ENCODE measurements at places on chromosomes 13 and 19. TPM values are rescaled to one million over a fixed set of nuclear protein-coding genes. Genes with fewer than 3 reads are reported as not detected.
A peak's percentile ranks its signal among the peaks of the same experiment; 100 is the strongest.

GRCh38 chr13:52743569-52743968, 3.9 kb upstream of the CNMD start:
- H3K27ac ChIP-seq, result no peak overlapping the region
- H3K4me3 ChIP-seq, result no peak overlapping the region
- peaks cover 5% of the 10 kb centered on the region for H3K4me1 ChIP-seq
- H3K36me3 ChIP-seq, result no peaks in the 10 kb centered on the region
- H3K27me3 ChIP-seq, result peaks cover 42% of the 10 kb centered on the region

DNA sequence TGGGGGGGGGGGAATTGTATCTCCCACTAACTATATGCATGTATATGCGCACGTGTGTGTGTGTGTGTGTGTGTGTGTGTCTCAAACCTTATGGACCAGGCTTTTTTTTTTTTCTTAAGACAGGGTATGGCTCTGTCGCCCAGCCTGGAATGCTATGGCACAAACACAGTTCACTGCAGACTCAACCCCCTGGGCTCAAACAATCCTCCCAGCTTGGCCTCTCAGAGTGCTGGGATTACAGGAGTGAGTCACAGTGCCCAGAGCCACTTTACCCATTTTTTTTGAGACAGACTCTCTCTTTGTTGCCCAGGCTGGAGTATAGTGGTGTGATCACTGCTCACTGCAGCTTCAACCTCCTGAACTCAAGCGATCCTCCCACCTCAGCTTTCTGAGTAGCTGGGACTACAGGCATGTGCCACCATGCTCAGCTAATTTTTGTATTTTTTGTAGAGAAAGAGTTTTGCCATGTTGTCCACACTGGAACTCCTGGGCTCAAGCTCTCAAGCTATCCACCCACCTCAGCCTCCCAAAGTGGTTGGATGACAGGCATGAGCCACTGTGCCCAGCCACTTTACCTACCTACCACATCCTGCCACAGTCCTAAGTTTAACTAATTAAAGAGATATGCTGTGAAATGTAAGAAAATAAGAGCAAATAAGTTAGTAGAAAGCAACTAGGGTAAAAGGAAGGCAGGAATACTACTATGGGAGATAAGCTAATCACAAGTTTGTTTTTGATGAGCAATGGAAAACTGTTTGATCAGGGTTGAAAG, 2.4 kb downstream of the ZMYM5 start:
- peaks cover 45% of the 10 kb centered on the region for H3K36me3 ChIP-seq
- H3K4me1 ChIP-seq, result peaks cover 44% of the 10 kb centered on the region
- DNase-seq, result peak; percentile 49
- no peaks in the 10 kb centered on the region for H3K27me3 ChIP-seq
- H3K4me3 ChIP-seq, result peak overlapping the region; percentile 98

GRCh38 chr13:21661097-21661909, 9.6 kb upstream of the FGF9 start:
- DNase-seq, result no peak
- no peaks in the 10 kb centered on the region for H3K4me1 ChIP-seq
- no peaks in the 10 kb centered on the region for H3K36me3 ChIP-seq
- H3K27me3 ChIP-seq, result peaks cover 25% of the 10 kb centered on the region
- no peak overlapping the region for H3K4me3 ChIP-seq
- H3K27ac ChIP-seq, result no peak overlapping the region

DNA sequence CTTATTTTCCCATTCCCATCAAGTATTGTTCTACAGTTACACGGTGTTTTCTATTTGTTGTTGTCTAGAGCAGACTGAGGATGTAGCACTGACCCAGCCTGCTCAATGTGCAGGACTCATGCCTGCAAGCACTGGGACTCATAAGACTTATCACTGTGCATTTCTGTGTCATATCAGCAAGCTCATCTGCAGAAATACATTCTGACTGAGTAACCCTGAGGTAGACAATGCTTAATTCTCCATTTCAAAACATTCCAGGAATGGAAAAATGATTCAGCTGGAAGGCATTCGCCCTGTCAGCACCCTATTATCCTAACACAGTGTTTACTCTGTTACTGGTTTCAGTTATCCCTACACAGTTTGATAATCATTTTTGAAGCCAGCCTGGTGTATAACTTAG, 2506.4 kb downstream of the PCDH9 start:
- no peaks in the 10 kb centered on the region for H3K27me3 ChIP-seq
- no peak overlapping the region for H3K4me3 ChIP-seq
- DNase-seq, result no peak
- no peak overlapping the region for H3K27ac ChIP-seq
- H3K4me1 ChIP-seq, result no peaks in the 10 kb centered on the region

- no peak overlapping the region for H3K4me3 ChIP-seq
- H3K4me1 ChIP-seq, result no peaks in the 10 kb centered on the region
- peaks cover 4% of the 10 kb centered on the region for H3K36me3 ChIP-seq
- no peak for DNase-seq
- H3K27ac ChIP-seq, result no peak overlapping the region
- H3K27me3 ChIP-seq, result no peaks in the 10 kb centered on the region
Observed at GRCh38 chr13:97348569-97349100, 85.3 kb upstream of the RAP2A start.

- peak; percentile 12 for DNase-seq
- H3K4me1 ChIP-seq, result peaks cover 84% of the 10 kb centered on the region
- H3K27ac ChIP-seq, result no peak overlapping the region
- no peak overlapping the region for H3K4me3 ChIP-seq
Observed at GRCh38 chr13:99206873-99207272, 6.2 kb downstream of the UBAC2 start.

GRCh38 chr13:35475960-35476943, at the start of gene MAB21L1:
MAB21L1 (minus strand) TSS chr13:35476689; CDS start chr13:35476138, 551 bp downstream.
- H3K27me3 ChIP-seq, result peaks cover 65% of the 10 kb centered on the region
- peaks cover 45% of the 10 kb centered on the region for H3K4me1 ChIP-seq
- H3K4me3 ChIP-seq, result peak within 1 kb of the TSS; percentile 80
- H3K27ac ChIP-seq, result peak within 1 kb of the TSS; percentile 57

- H3K27ac ChIP-seq, result no peak overlapping the region
- H3K4me1 ChIP-seq, result peaks cover 16% of the 10 kb centered on the region
- H3K27me3 ChIP-seq, result no peaks in the 10 kb centered on the region
- DNase-seq, result no peak
- H3K36me3 ChIP-seq, result peaks cover 48% of the 10 kb centered on the region
Observed at GRCh38 chr13:36954542-36954941, 34.5 kb upstream of the SMAD9 start.

- H3K27me3 ChIP-seq, result no peaks in the 10 kb centered on the region
- no peak for DNase-seq
- H3K4me1 ChIP-seq, result no peaks in the 10 kb centered on the region
- no peak overlapping the region for H3K4me3 ChIP-seq
Observed at GRCh38 chr19:33811736-33812387, 15.2 kb downstream of the KCTD15 start.

DNA sequence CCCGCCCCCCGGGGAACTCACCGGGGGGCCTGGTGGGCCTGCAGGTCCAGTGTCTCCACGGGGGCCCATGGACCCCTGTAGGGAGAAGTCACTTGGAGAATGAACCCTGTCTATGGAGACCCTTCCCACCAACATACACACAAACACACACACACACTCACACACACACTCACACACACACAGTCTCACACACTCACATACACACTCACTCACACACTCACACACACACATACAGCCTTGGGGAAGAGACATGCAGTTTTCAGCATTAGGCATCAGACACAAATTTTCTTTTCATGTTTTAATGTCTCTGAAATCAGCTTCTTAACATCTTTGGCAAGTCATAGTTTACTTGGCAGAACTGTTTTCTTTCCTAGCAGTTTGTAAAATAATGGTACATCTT, 31.0 kb upstream of the OLFM2 start:
- H3K4me3 ChIP-seq, result no peak overlapping the region
- H3K4me1 ChIP-seq, result peaks cover 14% of the 10 kb centered on the region
- H3K27ac ChIP-seq, result no peak overlapping the region
- DNase-seq, result no peak
- no peaks in the 10 kb centered on the region for H3K36me3 ChIP-seq

- no peaks in the 10 kb centered on the region for H3K4me1 ChIP-seq
- H3K4me3 ChIP-seq, result no peak overlapping the region
- no peak for DNase-seq
- no peak overlapping the region for H3K27ac ChIP-seq
Observed at GRCh38 chr13:44318161-44318560, 55.5 kb upstream of the SERP2 start.

- no peak overlapping the region for H3K27ac ChIP-seq
- H3K27me3 ChIP-seq, result peaks cover 9% of the 10 kb centered on the region
- no peaks in the 10 kb centered on the region for H3K4me1 ChIP-seq
- DNase-seq, result no peak
- H3K36me3 ChIP-seq, result no peaks in the 10 kb centered on the region
Observed at GRCh38 chr13:30892966-30893365, 13.1 kb upstream of the MEDAG start.

- no peak overlapping the region for H3K27ac ChIP-seq
- no peaks in the 10 kb centered on the region for H3K4me1 ChIP-seq
- no peak for DNase-seq
Observed at GRCh38 chr13:44396701-44397580, 23.3 kb downstream of the SERP2 start.

DNA sequence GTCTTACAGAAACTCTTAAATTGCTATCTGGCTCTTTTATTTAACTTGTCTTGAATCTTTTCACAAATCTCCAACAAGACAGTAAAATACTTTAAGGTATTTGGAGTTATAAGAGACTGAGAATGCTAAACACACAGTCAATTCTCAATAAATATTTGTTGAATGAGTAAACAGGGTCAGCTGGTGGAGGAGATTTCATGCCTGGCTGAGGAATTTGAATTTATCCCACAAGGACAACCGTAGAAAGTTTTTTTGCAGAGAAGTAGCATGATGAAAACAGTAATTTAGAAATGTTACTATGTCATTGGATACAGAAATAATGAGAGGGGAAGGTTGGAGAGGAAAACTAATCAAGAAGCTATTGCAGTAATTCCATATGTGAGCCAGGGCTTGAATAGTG, 1223.7 kb downstream of the PCDH17 start:
- H3K4me1 ChIP-seq, result no peaks in the 10 kb centered on the region
- H3K27ac ChIP-seq, result no peak overlapping the region
- H3K36me3 ChIP-seq, result no peaks in the 10 kb centered on the region
- DNase-seq, result no peak
- H3K27me3 ChIP-seq, result no peaks in the 10 kb centered on the region
- no peak overlapping the region for H3K4me3 ChIP-seq

DNA sequence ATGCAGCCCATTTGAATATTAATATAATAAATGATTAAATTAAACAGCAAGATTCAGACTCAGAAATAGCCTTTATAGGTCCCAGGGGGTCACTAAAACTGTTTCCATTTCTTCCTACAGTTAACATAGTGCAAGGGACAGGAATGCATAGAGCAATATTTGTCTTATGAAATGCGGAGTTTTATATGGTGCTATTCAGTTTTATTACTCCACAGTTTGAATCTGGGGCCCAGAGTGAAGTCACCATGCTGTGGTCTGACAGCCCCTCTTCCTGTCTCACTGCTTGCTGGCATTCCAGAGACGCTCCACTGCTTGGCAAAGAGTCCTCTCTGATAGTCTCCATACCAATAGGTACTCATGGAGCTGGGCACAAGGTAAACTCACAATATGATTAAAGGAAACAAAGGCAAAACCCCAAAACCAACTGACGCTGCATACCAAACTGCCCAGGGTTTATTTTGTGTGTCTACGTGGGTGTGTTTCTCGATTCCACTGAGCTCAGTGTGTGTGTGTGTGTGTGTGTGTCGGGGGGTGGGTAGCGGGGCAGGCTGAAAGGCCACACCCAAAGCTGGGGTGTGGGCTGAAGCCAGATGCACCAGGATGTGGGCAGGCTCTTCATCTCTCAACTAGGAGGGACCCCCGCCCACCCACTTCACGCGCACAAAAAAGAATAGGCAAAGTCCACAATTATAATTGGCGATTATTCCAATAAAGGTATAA, 277.9 kb downstream of the TSHZ3 start:
- H3K27ac ChIP-seq, result no peak overlapping the region
- DNase-seq, result no peak
- no peaks in the 10 kb centered on the region for H3K36me3 ChIP-seq
- peaks cover 20% of the 10 kb centered on the region for H3K27me3 ChIP-seq
- no peak overlapping the region for H3K4me3 ChIP-seq

DNA sequence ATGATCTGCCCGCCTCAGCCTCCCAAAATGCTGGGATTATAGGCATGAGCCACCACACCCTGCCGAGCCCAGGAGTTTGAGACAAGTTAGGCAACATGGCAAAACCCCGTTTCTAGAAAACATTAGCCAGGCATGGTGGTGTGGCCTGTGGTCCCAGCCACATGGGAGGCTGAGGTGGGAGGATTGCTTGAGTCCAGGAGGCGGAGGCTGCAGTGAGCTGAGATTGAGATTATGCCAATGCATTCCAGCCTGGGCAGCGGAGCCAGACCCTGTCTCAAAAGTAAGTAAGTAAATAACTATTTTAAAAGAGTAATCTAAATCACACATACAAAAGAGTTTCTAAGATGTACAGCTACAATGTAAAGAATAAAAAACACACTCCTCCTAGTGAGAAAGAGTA, 41.9 kb downstream of the SKA3 start:
- no peak for DNase-seq
- no peak overlapping the region for H3K4me3 ChIP-seq
- H3K27ac ChIP-seq, result no peak overlapping the region
- H3K27me3 ChIP-seq, result peaks cover 12% of the 10 kb centered on the region
- H3K36me3 ChIP-seq, result no peaks in the 10 kb centered on the region

DNA sequence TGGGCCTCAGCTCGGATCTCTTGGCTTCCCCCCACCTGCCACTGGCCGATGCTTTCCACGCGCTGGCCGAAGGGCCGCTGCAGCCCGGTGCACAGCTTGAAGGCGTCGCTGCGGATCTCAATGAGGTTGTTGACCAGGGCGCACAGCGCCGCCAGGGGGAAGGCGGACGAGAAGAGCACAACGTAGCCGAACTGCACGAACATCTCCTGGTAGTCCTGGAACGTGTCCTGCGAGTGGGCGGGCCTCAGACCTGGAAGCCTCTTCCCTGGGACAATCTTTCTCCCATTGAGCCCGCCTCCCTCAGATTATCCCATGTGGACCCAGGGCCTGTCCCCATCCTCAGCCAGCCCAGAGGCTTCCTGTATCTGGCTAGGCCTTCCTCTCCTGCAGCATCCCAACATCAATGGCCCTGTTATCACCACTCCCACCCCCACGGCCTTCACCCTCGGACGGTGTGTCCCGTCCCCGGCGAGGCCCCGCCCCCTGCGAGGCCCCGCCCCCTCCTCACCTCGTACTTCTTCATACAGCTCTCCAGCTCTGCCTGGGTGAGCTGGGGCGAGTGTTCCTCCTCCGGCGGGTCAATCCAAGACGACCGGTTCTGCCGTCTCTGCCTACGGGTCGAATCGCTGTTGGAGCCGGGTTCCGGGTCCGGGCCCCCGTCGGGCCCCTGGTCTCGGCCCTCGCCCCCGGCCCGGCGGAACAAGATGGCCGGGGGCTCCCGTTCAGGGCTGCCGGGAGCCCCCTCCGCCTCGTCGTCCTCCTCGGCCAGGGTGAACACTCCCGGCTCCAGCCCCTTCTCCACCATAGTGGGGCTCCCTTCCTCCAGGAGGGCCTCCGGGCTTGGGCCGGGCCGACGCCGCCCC, 6.8 kb downstream of the ANO8 start:
- H3K36me3 ChIP-seq, result peaks cover 11% of the 10 kb centered on the region
- H3K4me1 ChIP-seq, result peaks cover 16% of the 10 kb centered on the region
- peak overlapping the region; percentile 30 for H3K27ac ChIP-seq
- peaks cover 4% of the 10 kb centered on the region for H3K27me3 ChIP-seq

Gene TUBA3C
- total RNA-seq, result not detected
